ENCODE measurements at places on chromosomes 3 and 15. TPM values are rescaled to one million over a fixed set of nuclear protein-coding genes. Genes with fewer than 3 reads are reported as not detected.

- H3K36me3 ChIP-seq: no peaks in the 10 kb centered on the region
- H3K27ac ChIP-seq: no peak overlapping the region
- H3K4me1 ChIP-seq: no peaks in the 10 kb centered on the region
- no peak for DNase-seq
Measured at GRCh38 chr3:38645076-38645475, 4.4 kb downstream of the SCN5A start.

DNA sequence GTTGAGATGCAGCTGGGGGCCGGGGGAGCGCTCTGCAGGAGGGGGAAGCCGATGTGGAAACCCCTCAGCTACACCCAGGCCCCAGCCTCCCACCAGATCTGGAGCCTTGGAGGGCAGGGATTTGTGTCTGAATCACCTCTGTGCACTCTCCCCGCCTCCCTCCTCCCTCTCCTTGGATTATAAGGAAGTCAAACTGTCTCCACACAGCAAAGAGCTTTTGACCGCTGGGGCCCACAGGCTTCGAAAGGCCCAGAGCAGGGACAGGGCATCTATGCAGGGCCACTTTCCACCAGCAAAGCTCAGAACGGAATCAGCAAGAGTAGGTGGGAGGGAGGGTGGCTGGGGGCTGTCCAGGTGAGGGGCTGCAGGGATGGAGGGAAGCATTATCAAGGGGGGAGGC, 68.9 kb downstream of the IQSEC1 start:
- no peaks in the 10 kb centered on the region for H3K27me3 ChIP-seq
- H3K27ac ChIP-seq: no peak overlapping the region
- no peaks in the 10 kb centered on the region for H3K36me3 ChIP-seq
- H3K4me3 ChIP-seq: no peak overlapping the region
- peak; percentile 74 for DNase-seq

- no peaks in the 10 kb centered on the region for H3K4me1 ChIP-seq
- no peaks in the 10 kb centered on the region for H3K36me3 ChIP-seq
- no peaks in the 10 kb centered on the region for H3K27me3 ChIP-seq
- no peak overlapping the region for H3K4me3 ChIP-seq
Measured at GRCh38 chr15:69096196-69096595, 64.2 kb upstream of the GLCE start.

The FBXO40 gene
- 0.13 TPM for total RNA-seq

The GOLGA8T gene
- total RNA-seq: not detected

DNA sequence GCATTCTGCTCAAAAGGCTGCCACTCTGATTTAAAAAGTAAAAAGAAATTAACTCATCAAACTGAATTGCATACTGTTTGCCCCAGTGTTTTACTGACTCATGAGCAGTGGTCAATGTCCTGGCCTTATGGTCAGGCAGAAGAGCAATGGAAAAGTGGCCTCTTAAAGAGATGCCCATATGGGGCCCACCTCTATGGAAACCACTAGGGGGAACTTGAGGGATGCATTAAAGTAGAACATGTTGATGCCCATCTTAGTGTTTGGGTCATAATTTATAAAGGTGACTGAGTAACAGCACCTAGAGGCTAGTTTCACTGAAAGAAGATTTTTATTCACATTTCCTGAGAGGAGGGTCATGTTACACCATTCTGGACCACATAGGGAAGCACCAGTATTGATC, 66.5 kb upstream of the RNU6-1 start:
- no peak overlapping the region for H3K4me3 ChIP-seq
- no peak overlapping the region for H3K27ac ChIP-seq
- H3K4me1 ChIP-seq: no peaks in the 10 kb centered on the region
- H3K27me3 ChIP-seq: no peaks in the 10 kb centered on the region

All from aorta (tissue), 5 donors.